Uterus (tissue), 4 donors: ENCODE measurements at places on chromosomes 2 and 18. TPM values are rescaled to one million over a fixed set of nuclear protein-coding genes. Genes with fewer than 3 reads are reported as not detected.

Gene CERKL
- not detected for total RNA-seq

Gene CHRND
- total RNA-seq, result not detected

Gene SRD5A2
- total RNA-seq, result not detected

Gene CRYGC
- not detected for total RNA-seq

Gene POTEI
- 0.26 TPM for total RNA-seq

Gene UCN
- total RNA-seq, result not detected

Gene NRBP1
- total RNA-seq, result 148 TPM

Gene LRP2
- total RNA-seq, result under 0.01 TPM

Gene DNAH7
- total RNA-seq, result 3.0 TPM

Gene CPLX4
- not detected for total RNA-seq

Gene NRP2
- 35.9 TPM for total RNA-seq

Gene HAAO
- total RNA-seq, result 18.5 TPM

Gene KLHL41
- 0.77 TPM for total RNA-seq

Gene RGPD3
- total RNA-seq, result not detected

Gene GAL3ST2
- total RNA-seq, result not detected

Gene INHBB
- 2.9 TPM for total RNA-seq

Gene HOXD12
- not detected for total RNA-seq

Gene RTP5
- total RNA-seq, result not detected

Gene RPRM
- 34.8 TPM for total RNA-seq

Gene NAT8
- not detected for total RNA-seq

Gene CDCA7
- 0.59 TPM for total RNA-seq

Gene CRIM1
- total RNA-seq, result 51.2 TPM

Gene VIT
- 1.6 TPM for total RNA-seq

Gene IL37
- total RNA-seq, result not detected

Gene PRKAG3
- not detected for total RNA-seq
